ENCODE measurements at places on chromosomes 2 and 18. TPM values are rescaled to one million over a fixed set of nuclear protein-coding genes. Genes with fewer than 3 reads are reported as not detected.

DNA sequence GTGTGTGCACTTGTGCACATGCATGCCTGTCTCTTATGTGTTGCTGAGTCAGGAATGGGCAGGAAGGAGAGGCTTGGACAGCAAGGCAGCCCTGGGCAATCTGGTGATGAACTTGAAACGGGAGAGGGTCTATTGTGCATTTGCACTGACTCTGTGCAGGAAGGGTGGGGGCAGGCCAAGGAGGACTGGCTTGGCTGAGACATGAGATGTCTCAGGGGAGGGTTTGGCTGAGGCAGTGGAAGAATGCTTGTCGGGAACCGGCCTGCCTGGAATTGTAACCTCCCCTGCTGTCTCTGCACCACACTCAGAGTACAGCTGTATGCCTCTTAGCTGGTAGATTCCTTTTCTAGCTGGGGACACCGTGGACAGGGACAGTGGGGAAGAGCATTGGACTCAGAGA is 176.1 kb upstream of the TNP1 start:
- no peak for DNase-seq

DNA sequence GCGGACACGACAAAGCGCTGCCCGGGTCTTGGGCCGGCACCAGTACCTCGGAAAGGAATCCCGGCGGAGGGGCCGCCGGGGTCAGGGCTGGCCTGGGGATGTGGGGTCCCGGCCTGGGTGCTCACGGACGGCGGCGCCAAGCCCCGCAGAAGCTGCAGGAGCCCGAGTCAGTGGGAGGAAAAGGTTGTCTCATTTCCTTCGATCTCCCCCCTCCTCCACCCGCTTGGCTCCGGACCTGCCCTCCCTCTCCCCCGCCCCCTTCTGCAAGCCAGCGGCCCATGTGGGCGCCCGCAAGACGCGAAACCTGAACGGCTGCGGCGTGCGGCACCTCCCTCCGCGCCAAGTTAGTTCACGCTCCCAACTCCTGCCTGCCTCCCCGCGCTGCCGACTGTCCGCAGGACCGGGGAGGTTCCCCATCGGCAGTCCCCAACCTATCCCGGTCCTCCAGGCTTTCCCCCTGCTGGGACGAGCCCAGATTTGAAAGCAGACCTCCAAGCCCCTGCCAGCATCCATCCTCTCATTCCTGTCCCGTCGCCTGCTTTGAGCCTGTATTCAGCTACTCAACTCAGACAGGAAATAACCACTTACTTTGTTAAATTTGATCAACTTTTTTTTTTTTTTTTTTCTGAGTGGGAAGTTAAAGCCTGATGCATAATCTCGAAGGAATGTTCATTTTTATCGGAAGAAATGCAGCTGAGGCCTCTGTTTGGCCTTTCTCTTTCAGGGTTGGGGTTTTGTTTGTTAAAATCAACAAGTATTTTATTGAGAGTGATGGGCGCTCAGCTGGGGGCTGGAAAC is at the start of gene EVA1A:
EVA1A (minus strand) TSS at position 172 of the 798 bp plus-strand sequence. CDS start 42,799 bp downstream, outside the sequence.
- DNase-seq, result no peak

DNA sequence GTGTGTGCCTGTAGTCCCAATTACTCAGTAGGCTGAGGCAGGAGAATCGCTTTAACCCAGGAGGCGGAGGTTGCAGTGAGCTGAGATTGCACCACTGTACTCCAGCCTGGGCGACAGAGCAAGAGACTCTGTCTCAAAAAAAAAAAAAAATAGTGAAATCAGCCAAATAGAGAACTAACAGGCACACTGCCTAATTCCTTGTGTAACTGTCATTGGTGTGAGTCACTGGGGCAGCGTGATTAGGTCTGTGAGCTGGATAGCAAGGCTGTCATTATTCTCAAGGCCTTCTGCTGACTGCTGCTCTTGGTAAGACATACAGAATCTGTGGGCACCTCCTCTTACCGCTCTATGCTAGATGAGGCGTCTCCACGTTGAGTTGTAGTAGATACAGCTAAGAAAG is 270.3 kb downstream of the NEDD4L start:
- DNase-seq, result no peak

DNA sequence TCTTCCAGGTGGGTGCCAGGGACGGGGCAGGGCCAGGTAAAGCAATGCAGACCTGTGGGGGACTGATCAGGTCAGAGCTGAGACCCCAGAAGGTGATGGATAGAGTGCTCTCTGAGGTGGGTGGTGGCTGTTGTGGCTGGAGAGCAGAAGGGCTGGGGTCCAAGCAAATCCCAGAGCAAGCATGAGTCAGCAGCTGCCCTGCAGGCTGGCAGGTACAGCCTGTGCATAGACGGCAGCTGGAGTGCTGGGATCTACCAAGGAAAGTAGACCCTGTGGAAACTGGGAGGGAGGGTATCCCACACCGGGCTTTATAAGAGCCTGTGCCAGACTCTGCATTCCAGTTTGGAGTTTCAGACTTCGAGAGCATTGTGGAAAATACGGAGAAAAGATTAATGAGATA is 663 bp downstream of the TRIM54 start:
- no peak for DNase-seq

ZSWIM2 gene
- total RNA-seq, result not detected

DNA sequence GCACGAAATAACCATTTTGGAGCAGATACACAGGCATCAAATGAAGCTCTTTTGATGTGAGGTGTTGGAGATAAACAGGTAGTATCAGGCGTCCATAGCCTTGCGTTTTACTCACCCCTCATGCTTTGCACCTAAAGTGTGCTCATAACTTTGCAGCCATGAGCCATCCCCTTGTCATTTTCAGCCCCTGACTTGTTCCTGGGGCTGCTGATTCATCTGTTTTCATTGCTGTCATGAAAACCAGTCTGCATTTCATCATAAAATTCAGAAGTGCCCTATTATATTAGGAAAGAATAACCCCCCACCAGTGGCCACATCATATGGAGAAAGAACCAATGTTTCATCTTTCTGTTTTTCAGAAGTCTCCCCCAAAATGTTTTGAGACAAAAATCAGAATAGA is 329.7 kb upstream of the NRP2 start:
- no peak for DNase-seq

DNA sequence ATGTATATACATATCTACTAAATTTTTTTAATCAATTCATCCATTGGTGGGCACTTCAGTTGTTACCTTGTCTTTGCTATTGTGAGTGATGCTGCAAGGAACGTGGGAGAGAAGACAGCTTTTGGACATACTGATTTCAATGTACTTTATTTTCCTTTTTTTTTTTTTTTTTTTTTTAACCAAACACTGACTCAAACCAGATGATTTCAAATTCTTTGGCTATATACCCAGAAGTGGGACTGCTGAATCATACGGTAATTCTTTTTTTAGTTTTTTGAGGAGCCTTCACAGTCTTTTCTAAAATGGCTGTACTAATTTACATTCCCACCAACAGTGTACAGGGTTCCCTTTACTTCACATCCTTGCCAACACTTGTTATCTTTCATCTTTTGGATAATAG is 204.7 kb downstream of the INSIG2 start:
- no peak for DNase-seq

All from B cell (primary cell).